ENCODE measurements at places on chromosomes 11 and 22. TPM values are rescaled to one million over a fixed set of nuclear protein-coding genes. Genes with fewer than 3 reads are reported as not detected.

- no peaks in the 10 kb centered on the region for H3K36me3 ChIP-seq
- no peak for DNase-seq
- no peaks in the 10 kb centered on the region for H3K4me1 ChIP-seq
- H3K27me3 ChIP-seq: no peaks in the 10 kb centered on the region
- no peak overlapping the region for H3K4me3 ChIP-seq
- no peak overlapping the region for H3K27ac ChIP-seq
Measured at GRCh38 chr11:45270946-45271716, 15.0 kb downstream of the SYT13 start.

DNA sequence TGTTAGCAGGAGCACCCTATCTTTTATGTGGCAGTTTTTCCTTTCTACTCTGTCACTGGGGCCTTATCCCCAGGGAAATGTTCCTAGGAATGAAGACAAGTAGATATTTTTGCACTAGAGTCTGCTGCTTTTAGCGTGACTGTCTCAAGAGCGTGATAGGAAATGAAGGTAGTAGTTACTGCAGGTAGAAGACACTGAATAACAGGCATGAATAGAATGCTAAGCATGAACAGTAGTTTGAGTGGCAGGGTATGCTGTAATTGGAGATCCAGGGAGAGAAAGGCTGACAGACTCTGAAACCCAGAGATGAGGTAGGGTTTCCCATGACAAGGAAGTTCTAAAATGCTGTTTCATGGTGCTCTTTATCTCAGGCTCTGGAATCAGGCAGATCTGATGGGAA lies 475.1 kb downstream of the NELL1 start:
- H3K27me3 ChIP-seq: no peaks in the 10 kb centered on the region
- no peaks in the 10 kb centered on the region for H3K36me3 ChIP-seq
- no peak for DNase-seq

DNA sequence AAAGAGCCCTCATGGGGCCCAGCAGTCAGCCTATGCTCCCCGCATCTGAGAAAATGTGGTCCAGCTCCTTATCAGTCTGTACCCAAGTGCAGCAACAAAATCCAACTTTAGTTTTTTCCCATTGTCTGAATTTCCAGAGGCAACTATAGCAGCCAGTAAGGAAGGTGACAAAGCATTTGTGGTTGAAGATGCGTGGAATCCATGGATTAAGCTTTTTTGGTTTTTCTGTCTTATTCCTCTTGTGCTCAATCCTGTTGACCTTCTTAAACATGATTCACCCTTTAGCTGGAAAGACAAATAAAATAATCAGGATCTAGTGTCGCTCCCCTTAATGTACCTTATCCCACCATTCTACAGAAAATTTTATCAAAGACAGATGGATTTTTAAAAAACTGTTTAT lies 14.3 kb downstream of the GDPD4 start:
- H3K4me1 ChIP-seq: no peaks in the 10 kb centered on the region
- H3K36me3 ChIP-seq: no peaks in the 10 kb centered on the region
- no peak for DNase-seq
- H3K4me3 ChIP-seq: no peak overlapping the region

DNA sequence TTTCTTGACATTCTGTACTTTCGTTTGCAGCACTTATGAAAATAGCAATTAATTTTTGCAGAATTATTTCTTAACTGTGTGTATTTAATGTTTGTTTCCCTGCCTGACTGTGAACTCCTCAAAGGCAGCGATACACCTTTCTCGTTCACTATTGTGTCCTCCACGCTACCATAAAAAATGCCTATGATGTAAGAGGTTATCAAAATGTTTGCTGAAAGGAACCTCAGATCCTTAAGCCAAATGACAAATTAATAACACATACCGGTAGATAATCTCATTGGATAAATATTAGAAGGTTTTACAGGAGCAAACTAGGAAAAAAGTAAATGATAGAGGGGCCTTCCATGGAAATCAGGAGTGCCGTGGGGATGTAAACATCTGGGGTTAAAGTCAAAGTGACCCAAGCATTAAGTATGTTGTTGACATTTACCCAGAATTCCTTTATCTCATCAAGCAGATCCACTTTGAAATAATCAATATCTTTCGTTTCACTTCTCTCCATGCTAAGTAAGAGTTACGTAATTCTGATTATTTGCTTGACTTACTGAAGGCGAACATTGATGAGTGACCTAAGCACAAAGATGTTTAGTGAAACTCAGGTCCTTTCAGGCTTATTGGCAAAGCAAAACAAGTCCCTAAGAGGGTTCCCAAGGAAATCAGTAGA lies 2.6 kb upstream of the OOSP3 start:
- no peak overlapping the region for H3K27ac ChIP-seq
- H3K4me3 ChIP-seq: no peak overlapping the region
- no peaks in the 10 kb centered on the region for H3K36me3 ChIP-seq
- H3K4me1 ChIP-seq: no peaks in the 10 kb centered on the region
- no peaks in the 10 kb centered on the region for H3K27me3 ChIP-seq
- no peak for DNase-seq

GRCh38 chr11:26677566-26677965 lies 44.3 kb downstream of the SLC5A12 start:
- H3K27ac ChIP-seq: no peak overlapping the region
- no peaks in the 10 kb centered on the region for H3K36me3 ChIP-seq
- H3K4me1 ChIP-seq: peaks cover 5% of the 10 kb centered on the region

The OR51A7 gene
- total RNA-seq: not detected

The CASP5 gene
- total RNA-seq: 0.50 TPM

Measured in liver (tissue), 10 donors.